Cardiac muscle cell (in vitro differentiated cells and primary cell): ENCODE measurements at places on chromosomes 4 and X. TPM values are rescaled to one million over a fixed set of nuclear protein-coding genes. Genes with fewer than 3 reads are reported as not detected.

DNA sequence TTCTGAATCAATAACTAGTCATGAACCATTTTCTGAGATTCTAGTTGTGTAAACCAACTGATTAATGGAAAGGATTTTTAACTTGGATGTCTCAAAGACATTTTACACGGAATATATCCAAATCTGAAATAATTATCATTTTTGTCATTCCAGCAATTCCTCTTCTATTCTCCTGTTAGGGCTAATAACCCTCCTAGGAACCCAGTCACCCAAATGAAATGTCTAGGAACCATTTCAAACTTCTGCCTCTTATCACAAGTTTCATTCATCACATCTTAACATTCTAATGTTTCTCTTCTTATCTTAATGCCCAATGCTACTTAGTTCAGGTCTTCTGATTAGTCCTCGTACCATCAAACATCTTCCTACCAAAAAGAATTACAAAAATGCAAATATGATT is 639.8 kb downstream of the DMD start:
- no peak for DNase-seq

DNA sequence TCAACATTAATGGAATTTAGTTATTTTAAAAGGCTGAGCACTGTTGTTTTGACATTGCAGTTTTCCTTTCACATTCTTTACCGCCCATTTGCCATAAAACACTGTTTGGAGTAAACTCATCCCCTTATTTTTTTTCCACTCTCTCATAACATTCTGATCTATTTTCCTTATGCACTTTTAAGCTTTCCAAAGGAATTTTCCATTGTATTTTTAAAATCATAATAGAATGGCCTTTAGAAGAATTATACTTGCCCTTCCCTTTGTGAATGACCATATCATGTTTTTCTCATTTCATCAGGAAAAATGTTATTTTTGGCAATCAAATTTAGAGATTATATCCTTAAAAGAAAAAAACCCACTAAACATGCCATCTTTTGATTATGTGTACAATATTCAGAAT is 1074.2 kb downstream of the STIM2 start:
- no peak for DNase-seq

- peak; percentile 51 for DNase-seq
Measured at GRCh38 chr4:143337600-143338287, 1.1 kb downstream of the GAB1 start.

DNA sequence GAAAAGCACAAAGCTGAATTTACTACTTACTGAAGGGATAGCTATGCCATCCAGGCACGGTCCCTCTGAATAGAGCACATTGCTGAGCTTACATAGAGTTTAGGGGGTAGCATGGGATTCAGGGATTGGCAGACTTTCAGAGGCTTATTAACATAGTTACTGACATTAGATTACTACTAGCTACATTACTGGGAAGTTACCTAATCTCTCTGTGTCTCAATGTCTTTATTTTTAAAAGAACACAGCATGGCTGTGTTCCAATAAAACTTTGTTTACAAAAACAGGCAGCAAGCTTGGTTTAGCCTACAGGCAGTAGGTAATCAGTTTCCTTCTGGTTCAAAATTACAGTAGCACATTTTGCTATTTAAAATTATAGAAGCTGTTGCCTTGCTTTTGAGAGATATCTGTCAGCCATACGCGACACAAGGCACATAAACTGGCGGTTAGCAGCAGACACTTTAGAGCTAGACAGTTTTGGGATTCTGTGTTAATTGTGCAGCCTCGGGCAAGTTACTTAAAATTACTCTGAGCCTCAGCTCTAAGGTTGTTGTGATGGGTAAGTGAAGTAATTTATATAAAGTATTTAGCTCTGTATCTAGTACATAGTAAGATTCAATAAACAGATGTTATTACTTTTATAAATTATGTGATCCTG is 6.9 kb downstream of the KLHL8 start:
- no peak for DNase-seq

DNA sequence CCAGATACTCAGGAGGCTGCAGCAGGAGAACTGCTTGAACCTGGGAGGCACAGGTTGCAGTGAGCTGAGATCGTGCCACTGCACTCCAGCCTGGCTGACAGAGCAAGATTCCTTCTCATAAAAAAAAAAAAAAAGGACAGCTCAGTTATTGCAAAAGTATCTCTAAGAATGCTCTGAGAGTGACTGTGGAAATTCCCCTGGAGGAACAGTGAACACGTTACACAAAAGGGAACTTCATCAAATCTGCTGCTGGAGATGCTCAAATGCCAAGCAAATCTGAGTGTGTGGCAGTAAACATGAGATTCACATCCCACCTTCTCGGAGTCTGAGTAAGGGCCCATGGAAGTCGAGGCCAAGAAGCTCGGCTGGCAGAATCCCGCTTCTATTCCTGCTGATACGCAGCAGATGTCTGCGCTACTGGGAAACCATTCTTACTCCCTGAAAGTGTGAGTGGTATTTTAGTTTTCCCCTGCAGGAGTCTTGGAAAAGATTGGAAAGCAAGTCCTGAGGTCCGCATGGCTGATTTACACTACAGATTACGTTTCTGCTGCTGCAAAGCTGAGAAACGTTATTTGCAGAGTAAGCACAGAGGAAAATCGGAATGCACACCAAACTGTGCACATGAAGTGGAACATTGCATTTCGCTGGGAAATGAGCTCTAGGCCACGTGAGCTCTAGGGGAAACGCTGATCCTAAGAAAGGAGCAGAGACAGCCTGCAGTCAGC is 162.9 kb downstream of the NSUN7 start:
- peak; percentile 33 for DNase-seq

DNA sequence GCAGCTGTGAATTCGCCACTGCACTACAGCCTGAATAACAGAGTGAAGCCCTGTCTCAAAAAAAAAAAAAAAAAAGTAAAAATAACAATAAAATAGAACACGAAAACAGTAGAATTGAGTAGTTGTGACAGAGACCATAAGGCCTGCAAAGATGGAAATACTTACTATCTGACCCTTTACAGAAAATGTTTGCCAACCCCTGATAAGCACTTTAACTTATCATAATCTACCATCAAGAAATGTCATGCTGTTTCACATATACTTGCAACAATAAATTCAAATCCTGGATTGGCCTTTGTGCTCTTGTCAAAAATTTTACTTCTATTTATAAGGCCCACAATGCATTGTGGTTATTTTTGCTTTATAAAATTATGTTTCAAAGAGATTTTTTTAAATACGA is 75.5 kb downstream of the ING2 start:
- DNase-seq = no peak

Gene RBMX2
- polyA plus RNA-seq = 22.5 and 30.9 TPM in 2 replicates

Gene PPEF2
- not detected in 2 replicates for polyA plus RNA-seq

Gene GRIPAP1
- polyA plus RNA-seq = 44.8 and 65.4 TPM in 2 replicates
